ENCODE measurements at places on chromosomes 5 and 9. TPM values are rescaled to one million over a fixed set of nuclear protein-coding genes. Genes with fewer than 3 reads are reported as not detected.

DNA sequence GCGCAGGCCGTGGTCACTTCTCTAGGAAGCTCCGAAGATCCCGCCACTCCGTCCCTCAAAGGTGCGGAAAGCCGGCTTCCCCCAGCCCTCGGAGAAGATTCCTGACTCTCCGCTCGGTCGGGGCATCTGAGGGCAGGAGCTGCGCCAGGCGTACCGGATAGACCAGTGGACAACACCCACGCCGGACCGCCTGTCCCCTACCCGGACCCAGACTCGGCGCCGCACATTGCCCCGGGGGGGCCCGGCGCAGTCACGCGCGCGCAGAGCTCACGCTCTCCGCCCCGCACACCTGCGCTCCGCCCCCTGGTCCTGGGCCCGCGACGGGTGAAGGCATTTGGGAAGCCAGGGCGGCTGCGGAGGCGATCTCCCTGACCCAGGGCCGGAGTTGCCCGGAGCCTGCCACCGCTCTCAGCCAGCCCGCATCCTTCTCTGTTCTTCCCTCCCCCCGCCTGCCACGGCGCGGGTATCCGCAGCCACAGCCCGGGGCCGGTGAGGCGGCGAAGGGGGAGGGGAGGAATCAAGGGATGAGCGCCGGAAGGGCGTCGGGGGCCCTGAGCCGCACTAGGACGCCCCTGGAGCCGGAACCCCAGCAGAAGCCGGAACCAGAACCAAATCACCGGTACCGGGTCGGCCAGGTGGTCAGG is 448 bp downstream of the RELL2 start:
- no peak for DNase-seq

DNA sequence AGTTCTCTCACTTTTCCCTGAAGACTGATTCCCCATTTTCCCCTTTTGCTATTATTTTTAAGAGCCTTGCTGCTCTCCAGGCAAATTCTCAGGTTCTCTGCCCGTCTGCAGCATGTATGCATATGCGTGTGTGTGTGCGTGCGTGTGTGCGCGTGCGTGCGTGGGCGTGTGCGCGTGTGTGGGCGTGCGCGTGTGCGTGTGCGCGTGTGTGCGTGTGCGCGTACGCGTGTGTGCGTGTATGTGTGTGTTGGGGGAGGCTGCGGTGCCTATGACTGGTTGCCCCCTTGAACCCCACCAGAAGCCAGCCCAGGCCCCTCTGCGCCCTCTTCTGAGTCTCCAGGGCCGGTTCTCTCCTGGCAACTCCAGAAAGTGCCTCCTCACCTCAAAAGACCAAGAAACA is 987 bp upstream of the FOXI1 start:
- DNase-seq = no peak

The SLC24A2 gene
- not detected for total RNA-seq

The SPINK6 gene
- not detected for total RNA-seq

The DNAI1 gene
- not detected for total RNA-seq

All from epithelial cell of proximal tubule (primary cell).